ENCODE measurements at places on chromosomes 12 and 14. TPM values are rescaled to one million over a fixed set of nuclear protein-coding genes. Genes with fewer than 3 reads are reported as not detected.
A peak's percentile ranks its signal among the peaks of the same experiment; 100 is the strongest.

The PRPH gene
- total RNA-seq = not detected

DNA sequence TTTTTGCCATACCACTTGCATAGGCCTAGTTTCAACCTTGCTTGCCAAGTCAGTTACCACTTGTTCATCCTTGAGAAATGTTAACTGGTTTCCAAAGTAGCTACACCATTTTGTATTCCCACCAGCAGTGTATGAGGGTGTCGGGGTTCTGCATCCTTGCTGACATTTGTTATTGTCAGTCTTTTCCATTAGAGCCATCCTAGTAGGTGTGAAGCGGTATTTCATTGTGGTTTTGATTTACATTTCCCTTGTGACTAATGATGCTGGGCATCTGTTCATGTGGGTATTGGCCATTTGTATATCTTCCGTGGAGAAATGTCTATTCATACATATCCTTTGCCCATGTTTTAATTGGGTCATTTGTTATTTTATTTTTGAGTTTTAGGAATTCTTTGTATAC, 27.6 kb upstream of the GALNT16 start:
- no peak for DNase-seq

The KCTD10 gene
- 94.6 TPM for total RNA-seq

The GMPR2 gene
- 86.5 TPM for total RNA-seq

The HNF1A gene
- not detected for total RNA-seq

DNA sequence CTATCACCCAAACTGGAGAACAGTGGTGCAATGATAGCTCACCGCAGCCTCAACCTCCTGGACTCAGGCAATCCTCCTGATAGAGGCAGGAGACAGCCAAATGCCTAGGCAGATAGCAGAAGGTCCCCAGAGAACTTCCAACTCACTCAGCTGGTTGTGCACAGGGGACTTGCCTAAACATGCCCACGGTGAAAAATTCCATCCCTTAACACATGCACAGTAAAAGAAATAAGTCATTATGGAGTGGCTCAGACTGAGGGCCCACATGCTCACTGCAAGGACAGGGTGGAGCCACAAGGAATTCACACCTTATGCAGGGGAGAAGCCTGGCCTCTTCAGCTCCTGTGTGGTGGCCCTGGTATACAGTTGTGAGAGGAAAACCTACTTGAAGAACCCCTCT, 525.8 kb upstream of the ATP2B1 start:
- no peak for DNase-seq

The APOF gene
- total RNA-seq = not detected

DNA sequence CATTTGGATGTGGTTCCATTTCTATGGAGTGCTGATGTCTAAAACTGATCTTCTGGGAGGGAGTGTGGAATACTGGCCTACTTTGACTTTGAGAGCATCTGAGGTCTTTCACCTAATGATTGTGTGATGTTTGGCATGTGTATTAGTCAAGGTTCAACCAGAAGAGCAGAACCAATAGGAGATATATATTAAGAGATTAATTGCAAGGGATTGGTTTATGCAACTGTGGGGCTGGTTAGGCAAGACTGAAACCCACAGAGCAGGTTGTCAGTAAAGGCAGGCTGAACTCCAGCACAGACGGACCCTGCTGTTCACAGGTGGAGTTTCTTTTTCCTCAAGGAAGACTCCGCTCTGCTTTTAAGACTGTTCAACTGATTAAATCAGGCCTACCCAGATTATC, 11.6 kb downstream of the BMAL2 start:
- DNase-seq = no peak

DNA sequence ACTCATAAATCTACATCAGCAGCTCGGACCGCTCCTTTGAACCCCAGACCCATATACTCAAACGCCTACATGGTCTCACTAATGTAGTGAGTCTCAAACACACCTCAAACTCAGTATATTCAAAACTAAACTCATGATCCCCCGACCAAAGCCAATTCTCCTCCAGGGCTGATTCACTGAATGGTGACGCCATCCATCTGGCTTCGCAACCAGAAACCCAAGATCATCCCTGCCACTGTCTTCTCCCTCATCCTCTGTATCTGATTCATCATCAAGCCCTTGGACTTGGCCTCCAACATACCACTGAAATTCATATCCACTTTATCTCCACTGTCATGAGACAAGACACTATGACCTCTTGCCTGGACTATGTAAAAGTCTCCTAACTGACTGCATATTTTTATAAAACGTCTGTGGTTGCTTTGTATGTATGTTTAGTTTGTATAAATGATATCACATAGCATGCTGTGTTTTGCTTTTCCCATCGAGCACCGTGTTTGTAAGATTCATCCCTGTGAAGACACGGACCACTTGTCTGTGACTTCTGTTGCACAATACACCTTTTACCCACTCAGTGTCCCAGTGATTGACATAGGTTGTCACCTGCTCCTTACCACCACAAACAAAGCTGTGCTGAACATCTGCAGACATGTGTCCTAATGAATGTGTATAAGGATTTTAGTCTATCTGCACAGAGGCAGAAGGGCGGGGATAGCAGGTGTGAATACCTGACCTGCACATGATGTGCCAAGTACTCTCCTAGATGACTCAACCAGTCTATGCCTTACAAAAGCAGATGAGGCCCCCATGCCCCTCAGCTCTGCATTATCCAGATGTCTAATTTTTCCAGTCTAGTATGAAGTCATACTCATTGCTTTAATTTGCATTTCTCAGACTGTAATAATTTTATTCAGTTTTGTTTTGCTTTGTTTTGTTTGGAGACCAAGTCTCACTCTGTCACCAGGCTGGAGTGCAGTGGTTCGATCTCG, 76.9 kb downstream of the VWF start:
- DNase-seq = peak; percentile 95

GRCh38 chr12:106643000-106643399, 60.2 kb downstream of the RFX4 start:
- no peak for DNase-seq

DNA sequence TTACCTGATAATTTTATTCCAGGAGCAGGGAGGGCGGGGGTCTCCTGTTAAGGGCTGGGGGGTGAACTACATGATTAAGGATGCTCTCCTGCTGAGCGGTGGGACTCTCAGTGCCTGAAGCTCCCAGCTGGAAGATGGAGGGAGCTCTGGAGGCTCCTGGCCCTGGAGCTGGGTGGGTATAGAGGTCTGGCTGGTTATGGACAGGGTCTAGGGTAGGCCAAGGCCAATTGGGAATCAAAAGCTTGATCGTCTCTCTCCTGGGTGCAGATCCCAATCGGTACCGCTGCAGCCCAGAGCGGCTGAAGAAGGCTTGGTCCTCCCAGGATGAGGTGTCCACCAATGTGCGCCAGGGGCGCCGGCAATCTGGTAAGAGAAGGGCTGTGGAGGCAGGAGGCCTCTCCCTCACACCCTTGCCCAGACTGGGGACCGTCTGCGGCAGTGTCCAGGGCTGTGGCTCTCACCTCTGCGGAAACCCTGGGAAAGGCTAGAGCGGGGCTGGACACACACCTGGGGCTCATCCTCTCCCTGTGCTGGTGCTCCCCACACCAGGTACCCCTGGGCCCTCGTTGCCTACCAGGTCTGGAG, 28.4 kb downstream of the PLEKHG3 start:
- peak; percentile 52 for DNase-seq

DNA sequence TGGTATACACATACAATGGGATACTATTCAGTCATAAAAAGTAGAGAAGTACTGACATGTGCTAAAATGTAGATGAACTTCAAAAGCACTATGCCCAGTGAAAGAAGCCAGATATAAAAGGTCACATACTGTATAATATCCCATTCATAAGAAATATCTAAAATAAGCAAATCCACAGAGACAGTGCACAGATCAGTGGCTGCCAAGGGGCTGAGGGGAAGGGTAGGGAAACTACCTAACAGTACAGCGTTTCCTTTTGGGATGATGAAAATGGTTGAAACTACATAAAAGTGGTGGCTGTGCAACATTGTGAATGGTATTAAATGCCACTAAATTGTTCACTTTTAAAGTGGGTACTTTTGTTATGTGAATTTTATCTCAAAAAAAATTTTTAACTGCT, 11.9 kb downstream of the EAPP start:
- DNase-seq = no peak

GRCh38 chr14:99870617-99871016, 77.4 kb downstream of the EML1 start:
- DNase-seq = no peak

The ACRBP gene
- under 0.01 TPM for total RNA-seq

DNA sequence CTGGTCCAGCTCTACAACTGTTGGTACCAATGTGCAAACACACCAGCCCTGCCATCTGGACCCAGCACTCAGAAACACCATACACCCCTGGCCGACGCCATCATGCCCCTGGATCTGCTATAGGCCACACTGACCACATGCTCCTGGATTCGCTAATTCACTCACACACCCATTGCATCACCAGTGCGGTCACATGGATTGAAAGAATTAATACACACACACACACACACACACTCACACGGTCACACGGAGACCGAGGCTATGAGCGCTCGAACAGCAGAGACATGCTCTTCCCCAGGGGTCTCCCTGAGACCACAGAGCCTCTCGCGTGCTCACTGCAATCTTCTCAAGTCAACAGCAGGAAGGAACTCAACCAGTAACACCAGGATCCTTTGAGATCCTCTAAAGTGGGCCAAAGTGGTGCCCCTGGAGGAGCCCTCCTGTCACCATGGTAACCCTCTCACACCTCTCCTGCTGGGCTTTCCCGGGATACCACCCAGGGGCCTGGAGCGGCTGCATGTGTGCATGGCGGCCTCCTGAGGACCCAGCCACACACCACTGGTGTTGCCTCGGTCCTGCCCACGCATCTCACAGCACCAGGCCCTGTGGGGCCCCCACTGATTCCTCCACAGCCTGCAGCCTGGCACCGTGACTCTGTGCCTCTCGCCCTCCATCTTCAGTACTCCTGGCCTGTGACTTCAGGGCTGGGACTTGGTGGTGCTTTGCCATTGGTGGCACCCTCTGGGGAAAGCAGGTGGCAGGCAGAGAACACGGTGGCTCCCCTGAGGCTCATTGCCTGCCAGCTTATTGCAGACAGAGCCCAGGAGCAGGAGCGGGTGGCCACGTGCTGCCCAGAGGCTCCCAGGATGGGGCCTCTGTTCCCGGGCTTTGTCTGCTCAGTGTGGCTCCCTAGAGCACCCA, 15.1 kb downstream of the LRTM2 start:
- peak; percentile 75 for DNase-seq

The BAG5 gene
- total RNA-seq = 28.6 TPM

The TAS2R9 gene
- not detected for total RNA-seq

- DNase-seq = no peak
Measured at GRCh38 chr14:22919601-22919921, 612 bp upstream of the RBM23 start.

The DPF3 gene
- 0.59 TPM for total RNA-seq

- DNase-seq = no peak
Measured at GRCh38 chr14:60482743-60483142, 3.1 kb downstream of the C14orf39 start.
